ENCODE measurements at places on chromosomes 7 and 10.

DNA sequence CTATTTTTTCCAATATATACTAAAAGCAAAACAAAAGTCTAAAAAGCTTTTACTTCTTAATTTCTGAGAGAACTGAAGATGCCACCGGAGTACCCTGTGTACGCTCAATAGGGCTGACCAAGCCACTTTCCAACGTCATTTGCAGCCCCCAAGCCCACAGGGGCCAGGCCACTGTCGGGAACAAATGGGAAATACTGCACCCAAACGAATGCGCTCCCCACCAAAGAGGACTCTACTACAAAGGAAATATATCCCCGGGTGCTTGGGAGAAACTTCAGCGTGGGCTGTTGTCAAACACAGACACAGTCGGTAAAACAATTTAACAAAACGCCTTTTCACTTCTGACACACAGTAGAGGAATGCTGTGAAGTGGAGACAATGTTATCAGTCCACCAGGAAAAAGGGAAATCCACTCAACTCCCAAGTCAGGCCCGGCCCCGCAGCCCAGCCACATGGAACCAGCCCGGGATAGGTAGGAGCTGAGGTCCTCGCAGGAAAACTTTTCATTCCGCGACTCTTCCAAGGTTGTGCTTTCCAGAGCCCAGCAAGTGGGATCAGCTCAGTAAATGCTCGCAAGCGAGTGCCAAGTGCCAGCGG lies 1.4 kb downstream of the PARD3 start:
- DNase-seq, result no peak

GRCh38 chr10:94192974-94193373 lies 169.8 kb downstream of the NOC3L start:
- no peak for DNase-seq

- DNase-seq, result no peak
These were observed 155.5 kb downstream of the RNF216 start for GRCh38 chr7:5625938-5626337.

DNA sequence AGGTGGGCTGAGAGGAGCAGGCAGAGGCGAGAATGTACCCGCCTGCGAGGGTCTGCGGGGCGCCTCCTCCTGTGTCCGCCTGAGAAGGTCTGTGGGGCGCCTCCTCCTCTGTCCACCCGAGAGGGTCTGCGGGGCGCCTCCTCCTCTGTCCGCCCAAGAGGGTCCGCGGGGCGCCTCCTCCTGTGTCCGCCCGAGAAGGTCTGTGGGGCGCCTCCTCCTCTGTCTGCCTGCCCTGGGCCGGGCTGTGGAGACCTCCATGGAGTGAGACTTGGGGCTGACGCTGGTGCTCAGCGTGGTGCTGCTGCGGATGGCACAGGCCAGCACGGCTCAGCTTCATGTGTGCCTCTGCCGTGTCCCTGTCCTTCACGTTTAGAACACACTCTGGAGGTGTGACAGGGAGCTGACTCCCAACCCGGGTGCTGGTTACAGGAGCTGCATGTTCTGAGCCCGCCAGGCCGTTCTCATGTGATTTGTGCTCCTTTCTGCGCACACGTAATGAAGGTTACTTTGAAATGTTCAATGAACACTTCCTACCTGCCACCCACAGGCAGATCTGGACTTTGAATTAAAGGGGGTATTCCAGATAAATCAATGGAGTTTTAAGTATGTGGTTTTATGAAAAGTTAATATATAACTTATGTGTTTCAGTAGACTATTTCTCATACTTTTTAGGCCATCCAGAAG lies 20.5 kb upstream of the GET4 start:
- DNase-seq, result no peak

- DNase-seq, result no peak
These were observed 36.6 kb upstream of the C7orf33 start for GRCh38 chr7:148553979-148554378.

GRCh38 chr10:124465003-124465776 lies 3.6 kb downstream of the LHPP start:
- DNase-seq, result no peak

DNA sequence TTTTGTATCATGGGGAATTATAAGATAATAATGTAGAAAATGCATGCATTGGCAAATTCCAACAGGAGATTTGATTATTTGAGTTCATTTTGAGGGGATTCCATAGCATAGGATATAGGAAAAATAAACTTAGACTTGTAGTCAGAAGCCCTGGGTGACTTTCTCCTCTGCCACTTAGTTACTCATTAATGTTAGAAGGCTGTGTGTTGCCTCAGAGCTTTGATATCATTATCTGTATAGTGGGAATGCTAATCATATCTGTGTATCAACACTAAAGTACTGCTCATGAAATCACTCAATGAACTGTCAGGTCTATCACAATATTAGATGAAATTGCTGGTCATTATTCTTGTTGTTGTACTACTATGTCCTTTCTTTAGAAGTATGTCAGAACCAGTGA lies 23.0 kb upstream of the TEX47 start:
- no peak for DNase-seq

DNA sequence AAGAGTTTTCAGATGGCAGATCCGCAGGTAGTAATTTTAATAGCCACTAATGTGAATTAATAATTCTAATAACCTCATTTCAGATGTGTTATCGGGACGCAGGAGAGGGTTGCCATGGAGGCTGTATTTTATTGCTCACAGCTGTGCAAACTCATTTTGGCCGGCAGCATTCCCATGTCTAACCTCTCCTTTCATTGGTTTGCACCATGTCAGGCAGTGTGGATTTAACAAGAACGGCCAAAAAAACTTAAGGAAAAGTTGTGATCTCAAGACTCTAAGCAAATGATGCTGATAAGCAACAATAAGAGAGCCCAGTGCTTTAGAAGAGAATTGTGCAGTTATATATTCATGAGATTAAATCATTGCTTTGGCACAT lies 88.7 kb upstream of the NRP1 start:
- DNase-seq, result no peak

GRCh38 chr10:130463876-130464364 lies 327.7 kb downstream of the GLRX3 start:
- no peak for DNase-seq

DNA sequence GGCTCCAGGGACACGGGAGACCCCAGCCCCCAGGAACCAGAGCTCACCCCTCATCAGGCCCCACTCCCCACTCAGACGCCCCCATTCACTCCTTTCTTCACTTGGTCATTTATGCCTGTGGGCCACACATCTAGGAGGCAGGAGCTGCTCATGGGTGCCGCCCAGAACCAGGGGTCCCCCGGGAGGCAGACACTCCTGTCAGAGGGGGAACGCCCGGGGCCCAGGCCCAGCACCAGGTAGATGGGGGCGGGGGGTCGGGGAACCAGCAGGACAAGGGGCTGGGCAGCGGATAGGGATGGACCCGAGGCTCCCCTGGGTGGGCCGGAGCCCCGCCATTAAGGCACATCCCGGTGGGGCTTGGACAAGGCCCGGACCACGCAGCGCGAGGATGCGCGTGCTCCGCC lies 11.8 kb downstream of the CALY start:
- DNase-seq, result no peak

GRCh38 chr10:97782455-97783228 lies 10.8 kb upstream of the SFRP5 start:
- DNase-seq, result no peak

GRCh38 chr10:20180766-20181165 lies 364.5 kb downstream of the PLXDC2 start:
- no peak for DNase-seq

DNA sequence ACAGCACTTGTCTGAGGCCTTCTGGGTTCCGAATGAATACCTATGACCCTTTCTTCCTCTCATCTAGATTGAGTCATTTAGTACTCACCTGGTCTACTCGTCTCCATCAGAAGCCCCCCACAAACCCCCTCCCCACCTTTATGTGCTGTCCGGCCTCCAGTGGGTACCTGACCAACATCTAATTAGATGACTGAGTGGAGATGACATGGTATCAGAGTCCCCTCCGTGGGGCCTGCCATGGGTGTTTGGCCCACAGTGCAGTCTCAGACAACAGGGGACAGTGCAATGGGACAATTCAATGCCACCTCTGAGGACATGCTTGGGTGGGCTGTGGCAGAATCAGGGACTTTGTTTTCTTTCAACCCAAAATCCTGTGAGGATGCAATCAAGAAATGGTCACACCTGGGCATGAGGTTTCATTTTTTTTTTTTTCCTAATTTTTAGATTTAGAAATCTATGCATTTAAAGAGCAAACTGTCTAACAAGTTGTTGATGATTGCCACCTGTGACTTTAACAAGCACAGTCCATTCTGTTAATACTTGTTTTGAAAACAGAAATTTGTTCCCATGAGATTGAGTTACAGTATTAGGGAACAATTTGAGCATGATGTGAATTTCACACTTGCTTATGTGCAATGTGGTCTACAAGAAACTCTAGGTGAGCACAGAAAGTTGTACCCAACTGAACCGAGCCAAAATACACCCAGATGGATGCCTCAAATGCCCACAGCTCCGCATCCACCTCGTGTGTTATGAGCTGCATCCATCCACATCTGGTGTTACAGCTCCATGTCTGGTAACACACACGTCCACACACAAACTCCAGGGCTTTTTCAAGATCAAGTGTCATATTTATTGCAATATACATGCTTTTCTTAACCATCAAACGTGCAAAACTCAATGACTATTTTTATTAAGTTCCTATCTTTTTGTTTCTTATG lies 27.5 kb downstream of the GPRIN2 start:
- no peak for DNase-seq

DNA sequence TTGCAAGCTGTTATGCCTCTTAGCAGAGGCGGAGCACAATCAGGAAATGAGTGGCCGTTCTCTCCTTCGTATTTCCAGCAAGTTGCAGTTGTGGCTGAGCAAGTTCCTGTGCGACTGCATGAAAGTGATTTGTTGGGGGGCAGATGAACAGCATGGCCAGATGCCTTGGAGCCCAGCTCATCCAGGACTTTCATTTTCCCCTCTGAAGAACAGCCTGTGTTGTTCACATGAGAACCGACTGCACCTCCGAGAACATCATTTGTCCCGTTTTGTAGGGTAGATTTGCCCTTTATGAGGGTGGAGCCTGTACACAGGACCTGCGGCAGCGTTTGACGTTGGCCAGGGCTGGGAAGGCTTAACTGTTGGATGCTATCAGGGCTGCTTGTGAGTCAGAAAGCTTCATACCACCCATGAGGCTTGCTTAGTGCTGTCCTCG lies 4.4 kb downstream of the BAG3 start:
- DNase-seq, result peak; percentile 19

DNA sequence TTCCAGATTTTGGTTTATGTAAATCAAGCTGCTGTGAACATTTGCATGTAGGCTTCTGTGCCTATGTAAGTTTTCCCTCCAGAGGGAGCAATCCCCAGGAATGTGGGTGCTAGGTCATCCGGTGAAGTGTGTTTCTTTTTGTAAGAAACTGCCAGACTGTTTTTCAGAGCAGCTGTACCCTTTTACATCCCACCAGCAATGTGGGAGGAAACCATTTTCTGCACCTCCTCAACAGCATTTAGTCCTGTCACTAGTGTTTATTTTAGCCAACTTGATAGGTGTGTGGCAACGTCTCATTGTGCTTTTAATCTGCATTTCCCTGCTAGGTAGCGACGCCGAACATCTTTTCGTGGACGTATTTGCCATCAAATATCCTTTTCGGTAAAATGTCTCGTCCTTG lies 395.7 kb upstream of the FOXK1 start:
- DNase-seq, result no peak

GRCh38 chr7:134710854-134711624 lies 64.4 kb downstream of the BPGM start:
- peak; percentile 93 for DNase-seq

- no peak for DNase-seq
These were observed 185.6 kb downstream of the ANK3 start for GRCh38 chr10:60203993-60204618.

GRCh38 chr10:10786109-10787090 lies 231.3 kb upstream of the CELF2 start:
- no peak for DNase-seq

- no peak for DNase-seq
These were observed 656.0 kb downstream of the CNTNAP2 start for GRCh38 chr7:146772601-146773000.

DNA sequence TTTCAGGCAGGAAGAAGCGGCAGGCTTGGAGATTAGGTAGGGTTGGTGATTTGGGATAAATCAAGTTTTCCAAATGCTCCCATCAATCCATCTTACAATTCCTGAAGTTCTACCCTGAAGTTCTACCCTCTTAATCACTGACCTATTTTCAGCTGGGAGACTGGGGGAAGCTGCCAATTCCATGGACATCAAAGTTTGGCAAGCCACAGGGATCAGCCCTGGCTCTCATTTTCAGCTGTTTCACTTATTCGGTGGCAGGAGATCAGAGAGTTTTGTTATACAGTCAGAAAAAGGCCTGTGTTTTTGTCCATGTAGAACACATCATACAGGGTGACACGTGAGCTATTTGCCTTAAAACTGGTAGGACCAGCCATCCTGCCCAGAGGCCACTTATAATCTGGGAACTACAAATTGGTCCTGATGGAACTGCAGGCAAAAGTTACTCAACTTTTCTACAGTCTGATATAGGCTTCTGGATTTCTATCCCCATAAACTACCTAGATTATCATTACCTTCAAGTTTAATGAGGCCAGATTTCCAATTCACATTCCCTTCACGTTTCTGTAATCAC lies 112.9 kb upstream of the ZNF746 start:
- DNase-seq, result no peak

- DNase-seq, result no peak
These were observed 829.0 kb downstream of the TNS3 start for GRCh38 chr7:46752881-46753366.

- DNase-seq, result no peak
These were observed 431.1 kb upstream of the LRGUK start for GRCh38 chr7:133696056-133696455.

GRCh38 chr10:52900593-52900992 lies 128.0 kb upstream of the MBL2 start:
- no peak for DNase-seq

- no peak for DNase-seq
These were observed 10.6 kb upstream of the PRSS2 start for GRCh38 chr7:142760071-142760642.

- DNase-seq, result no peak
These were observed 406.9 kb upstream of the PRKCQ start for GRCh38 chr10:6986927-6987326.

GRCh38 chr7:124781907-124782734 lies 16.5 kb upstream of the GPR37 start:
- DNase-seq, result no peak

- DNase-seq, result no peak
These were observed 40.0 kb upstream of the AGR3 start for GRCh38 chr7:16921644-16922257.

DNA sequence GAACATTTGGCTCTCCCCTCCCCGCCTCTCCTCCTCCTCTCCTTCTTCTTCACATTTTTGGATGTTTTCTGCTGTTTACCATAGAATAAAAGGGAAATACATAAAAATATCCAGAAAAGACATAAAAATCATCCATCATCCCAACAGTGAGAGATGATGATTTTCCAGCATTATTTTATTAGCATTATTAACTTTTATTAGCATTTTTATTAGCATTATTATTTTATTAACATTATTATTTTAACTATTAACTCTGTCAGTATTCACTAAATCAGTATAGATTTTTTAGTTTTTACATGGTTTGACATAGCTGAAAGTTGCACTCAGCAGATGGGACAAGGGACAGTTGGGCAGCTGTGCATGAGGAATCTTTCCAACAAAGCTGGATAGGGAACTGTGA lies 16.2 kb upstream of the SLC35B4 start:
- no peak for DNase-seq

- DNase-seq, result no peak
These were observed 149.7 kb downstream of the NPSR1 start for GRCh38 chr7:34807548-34808340.
